ENCODE measurements at places on chromosomes 2 and 18.

DNA sequence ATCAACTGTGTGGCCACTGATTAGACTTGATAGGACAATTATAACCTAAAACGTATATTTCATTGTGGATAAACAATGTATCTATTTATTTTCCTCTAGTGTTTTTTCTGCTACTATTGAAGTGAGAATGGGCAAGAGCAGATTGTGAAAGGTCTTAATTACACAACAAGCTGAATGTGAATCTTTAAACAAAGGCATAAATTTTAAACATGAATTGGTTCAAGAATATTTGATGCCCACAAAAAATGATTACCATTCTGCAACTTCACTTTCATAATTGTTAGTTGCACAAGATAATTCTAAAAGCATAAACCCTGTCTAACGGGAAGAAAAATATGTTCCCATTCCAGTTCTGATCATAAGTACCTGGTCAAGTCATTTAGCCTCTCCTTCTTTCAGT lies 285.6 kb downstream of the GULP1 start:
- DNase-seq = no peak

DNA sequence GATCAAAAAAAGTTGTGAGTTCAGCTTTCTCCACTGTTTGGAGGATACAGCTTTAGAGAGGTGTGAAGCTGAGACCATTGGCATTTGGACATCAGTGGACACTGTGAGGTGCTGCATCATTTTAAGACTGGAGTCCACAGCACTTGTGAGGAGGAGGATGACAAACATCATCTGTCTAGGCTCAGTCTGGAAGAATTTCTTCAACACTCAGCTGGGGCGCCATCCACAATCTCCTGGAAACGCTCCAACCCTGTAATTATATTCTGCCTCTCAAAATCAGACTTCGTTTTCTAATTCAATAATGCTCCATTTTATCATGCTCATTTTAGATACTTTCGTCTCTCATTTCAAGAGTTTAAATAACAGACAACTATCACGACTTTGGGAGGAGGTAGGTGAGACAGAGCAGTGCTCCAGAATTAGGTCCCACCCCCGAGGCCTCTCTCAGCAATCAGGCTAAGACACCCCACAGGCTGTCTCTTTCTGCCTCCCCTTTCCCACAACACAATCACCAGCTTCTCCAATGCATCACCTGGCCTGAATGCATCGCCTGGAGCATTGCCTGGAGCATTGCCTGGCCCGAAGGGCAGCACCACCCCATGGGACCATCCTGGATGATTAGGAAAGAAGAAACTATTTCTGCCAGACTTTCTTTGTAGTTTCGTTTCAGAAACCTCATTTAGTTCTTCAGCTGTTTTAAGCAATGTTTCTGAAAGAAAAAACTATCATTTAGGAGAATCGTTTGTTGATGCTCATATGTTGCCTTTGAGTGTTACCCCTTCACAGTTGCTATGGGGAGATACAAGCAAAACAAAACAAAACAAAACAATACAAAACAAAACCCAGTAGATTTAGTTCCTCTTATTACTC lies 37.0 kb upstream of the DPP10 start:
- no peak for DNase-seq

DNA sequence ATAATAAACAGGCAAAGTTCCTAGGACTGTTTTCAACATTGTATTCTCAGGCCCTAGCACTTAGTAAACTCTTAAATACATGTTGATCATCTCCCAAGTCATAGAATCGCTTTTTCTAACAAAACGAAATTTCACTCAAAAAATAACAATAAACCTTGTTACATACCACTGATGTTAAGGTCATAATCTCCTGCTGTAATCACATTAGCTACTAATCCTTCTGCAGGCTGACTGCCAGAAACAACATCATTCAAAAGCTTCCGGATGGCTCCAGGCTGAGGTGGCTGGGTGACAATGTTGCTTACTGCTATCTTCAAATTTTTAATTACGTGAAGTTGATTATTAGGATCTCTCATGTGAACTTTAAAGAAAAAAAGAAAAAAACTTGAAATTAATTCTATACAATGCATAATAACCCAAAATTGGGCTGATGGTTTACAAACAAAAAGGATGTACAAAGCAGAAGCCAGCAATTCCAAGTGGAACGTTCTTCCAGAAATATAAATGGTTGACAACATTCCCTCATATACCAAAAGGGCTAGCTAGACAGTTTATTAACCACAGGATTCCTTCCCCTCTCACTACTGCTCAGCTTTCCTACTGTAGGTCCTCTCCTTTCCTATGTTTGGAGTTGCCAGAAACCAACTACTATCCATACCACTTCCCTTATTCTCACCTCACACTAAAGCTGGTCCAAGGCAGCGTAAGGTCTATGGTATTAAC lies 11.6 kb downstream of the TRAPPC8 start:
- DNase-seq = peak; percentile 17

DNA sequence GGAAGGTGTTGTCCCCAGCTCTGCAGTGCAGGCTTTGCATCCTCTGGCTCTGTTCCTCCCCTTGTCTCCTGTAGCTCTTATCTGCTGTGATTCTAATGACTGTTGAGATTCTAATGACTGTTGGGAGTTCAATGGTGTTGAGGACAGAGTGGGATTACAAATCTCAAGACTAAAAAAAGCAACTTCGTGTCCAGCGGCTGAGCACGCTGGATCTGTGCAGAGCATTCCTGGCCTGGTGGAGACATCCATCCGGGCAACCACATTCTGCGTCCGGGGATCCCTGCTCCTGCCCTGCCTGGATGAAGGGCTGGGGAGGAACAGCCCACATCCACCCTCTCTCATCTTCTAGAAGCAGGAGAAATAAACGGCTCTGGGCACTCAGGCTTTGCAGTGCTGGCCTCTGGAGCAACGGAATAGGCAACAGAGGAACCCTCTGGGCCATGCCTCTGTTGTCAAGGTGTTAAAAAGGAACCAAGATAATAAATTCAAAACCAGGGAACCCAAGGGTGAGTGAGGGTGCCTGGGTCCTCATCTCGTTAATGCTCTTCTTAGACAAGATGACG lies 106.7 kb upstream of the ASB18 start:
- no peak for DNase-seq

DNA sequence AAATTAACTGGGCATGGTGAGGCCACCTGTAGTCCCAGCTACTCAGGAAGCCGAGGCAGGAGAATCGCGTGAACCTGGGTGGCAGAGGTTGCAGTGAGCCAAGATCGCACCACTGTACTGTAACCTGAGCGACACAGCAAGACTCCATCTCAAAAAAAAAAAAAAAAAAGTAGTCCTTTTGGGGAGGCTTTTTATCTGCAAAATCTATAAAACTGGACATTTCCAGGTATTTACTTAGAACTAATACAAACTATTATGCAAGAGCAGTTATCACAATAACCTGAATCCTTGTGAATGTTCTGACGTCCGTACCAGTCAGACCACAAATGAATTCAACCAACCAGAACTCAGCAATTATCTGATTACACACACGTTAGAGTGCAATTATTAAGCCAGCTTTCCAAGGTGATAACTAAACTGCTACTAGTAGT lies 8.8 kb upstream of the RAPH1 start:
- no peak for DNase-seq

DNA sequence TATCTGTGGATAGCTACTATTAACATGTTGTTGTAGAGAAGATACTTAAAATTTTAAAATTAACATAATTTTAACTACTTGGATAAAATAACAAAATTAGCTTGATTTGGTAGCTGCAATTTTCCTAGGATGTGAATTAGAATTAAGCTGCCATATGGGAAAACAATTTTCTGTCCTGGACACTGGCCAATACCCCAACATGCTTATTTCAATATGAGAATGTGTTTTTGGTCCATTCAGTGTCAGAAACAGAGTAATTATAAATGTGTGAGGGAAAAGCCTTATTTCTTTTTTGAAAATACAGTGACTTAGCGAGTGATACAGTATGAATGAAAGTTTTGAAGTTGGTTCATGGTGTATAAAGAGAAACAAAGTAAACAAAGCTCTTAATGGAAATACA lies 948.3 kb upstream of the GYPC start:
- no peak for DNase-seq

GRCh38 chr18:8976606-8977005 lies 125.9 kb upstream of the NDUFV2 start:
- no peak for DNase-seq

GRCh38 chr2:74835831-74836674 lies 2.1 kb downstream of the HK2 start:
- no peak for DNase-seq

- no peak for DNase-seq
Observed at GRCh38 chr18:66795051-66795450, 191.2 kb upstream of the CDH19 start.

GRCh38 chr2:86764661-86765309 lies 25.9 kb downstream of the CD8A start:
- no peak for DNase-seq

GRCh38 chr2:30147196-30147714 lies 448 bp downstream of the YPEL5 start:
- no peak for DNase-seq

- no peak for DNase-seq
Observed at GRCh38 chr2:174815526-174815925, 51.3 kb upstream of the CHRNA1 start.

GRCh38 chr18:22283116-22283395 lies 113.7 kb downstream of the GATA6 start:
- DNase-seq = no peak

- no peak for DNase-seq
Observed at GRCh38 chr2:220336771-220337170, 709.3 kb downstream of the SLC4A3 start.

- DNase-seq = no peak
Observed at GRCh38 chr2:84194949-84195644, 264.0 kb downstream of the SUCLG1 start.

- no peak for DNase-seq
Observed at GRCh38 chr18:6018671-6019070, 123.3 kb upstream of the TMEM200C start.

GRCh38 chr2:157501026-157501425 lies 57.1 kb upstream of the CYTIP start:
- DNase-seq = no peak
